ENCODE measurements at places on chromosomes 13 and 19.

GRCh38 chr19:12715929-12716328, 7.8 kb downstream of the TNPO2 start:
- DNase-seq = no peak

DNA sequence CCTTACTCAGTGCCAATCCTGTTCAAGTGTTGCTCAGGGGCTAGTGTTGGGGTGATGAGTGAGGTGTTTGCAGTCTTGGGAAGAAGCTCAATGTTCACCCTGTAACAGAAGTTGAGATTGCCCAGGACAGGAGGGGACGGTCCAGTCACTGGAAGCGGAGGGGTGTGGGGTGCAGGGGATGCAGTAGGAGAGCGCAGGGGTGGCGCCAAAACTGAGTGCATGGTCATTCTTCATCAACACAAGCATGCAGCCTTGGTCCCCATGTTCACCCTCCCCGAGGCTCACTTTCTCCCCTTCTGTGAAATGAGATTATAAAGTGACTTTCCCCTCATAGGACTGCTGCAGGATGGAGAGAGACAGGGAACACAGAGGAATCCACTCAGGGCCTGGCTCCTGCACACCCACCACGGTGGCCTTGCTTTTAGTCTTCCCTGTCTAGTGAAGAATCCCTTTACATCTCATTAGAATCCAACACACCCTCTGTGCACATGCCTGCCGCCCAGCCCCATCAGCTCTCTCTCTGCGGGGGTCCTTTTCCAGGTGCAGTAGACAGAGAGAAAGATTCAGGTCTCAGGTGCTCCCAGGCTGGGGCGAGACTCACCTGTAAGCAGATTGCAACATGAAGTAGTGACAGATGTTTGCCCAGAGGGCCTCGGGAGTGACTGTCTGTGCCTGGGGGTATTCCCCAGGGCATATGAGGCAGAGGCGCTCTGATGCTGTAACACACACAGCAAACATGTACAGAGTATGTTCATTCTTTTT, 93.2 kb downstream of the TSHZ3 start:
- DNase-seq = no peak

- DNase-seq = no peak
Measured at GRCh38 chr19:54077334-54077733, 3.8 kb downstream of the TARM1 start.

- DNase-seq = no peak
Measured at GRCh38 chr19:6543866-6544347, 13.1 kb downstream of the TNFSF9 start.

GRCh38 chr13:104872153-104872552, 1663.3 kb downstream of the EFNB2 start:
- no peak for DNase-seq

GRCh38 chr13:110920038-110920437, 5.2 kb upstream of the ANKRD10 start:
- DNase-seq = no peak

- DNase-seq = peak; percentile 74
Measured at GRCh38 chr13:93244918-93245280, 18.3 kb downstream of the GPC6 start.

DNA sequence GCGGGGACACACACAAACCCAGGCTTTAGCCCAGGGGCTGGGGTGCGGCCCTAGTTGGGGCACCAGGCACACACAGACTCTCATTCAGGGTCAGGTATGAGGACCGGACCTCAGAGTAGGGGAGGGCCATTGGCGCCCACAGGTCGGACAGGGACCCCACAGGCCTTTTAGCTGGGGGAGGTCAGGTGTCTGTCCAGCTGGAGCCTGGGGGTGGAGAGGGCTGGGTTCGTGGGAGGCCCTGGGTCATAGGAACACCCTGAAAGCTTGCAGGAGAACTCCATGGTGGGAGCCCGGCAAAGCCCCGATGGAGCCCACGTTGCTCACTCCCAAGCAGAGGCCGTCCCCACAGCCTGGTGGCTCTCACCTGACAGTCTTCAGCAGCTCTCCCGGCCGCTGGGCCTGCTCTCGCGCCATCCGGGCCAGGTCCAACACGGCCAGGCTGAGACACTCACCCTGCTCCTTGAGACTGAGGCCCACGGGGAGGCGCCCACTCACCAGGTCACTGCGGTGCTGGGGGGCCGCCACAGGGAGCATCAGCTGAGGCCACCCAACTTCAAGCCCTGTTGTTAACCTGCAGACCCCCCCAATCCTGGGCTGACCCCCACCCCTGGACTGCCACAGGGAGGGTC, 5.0 kb downstream of the JAK3 start:
- no peak for DNase-seq

DNA sequence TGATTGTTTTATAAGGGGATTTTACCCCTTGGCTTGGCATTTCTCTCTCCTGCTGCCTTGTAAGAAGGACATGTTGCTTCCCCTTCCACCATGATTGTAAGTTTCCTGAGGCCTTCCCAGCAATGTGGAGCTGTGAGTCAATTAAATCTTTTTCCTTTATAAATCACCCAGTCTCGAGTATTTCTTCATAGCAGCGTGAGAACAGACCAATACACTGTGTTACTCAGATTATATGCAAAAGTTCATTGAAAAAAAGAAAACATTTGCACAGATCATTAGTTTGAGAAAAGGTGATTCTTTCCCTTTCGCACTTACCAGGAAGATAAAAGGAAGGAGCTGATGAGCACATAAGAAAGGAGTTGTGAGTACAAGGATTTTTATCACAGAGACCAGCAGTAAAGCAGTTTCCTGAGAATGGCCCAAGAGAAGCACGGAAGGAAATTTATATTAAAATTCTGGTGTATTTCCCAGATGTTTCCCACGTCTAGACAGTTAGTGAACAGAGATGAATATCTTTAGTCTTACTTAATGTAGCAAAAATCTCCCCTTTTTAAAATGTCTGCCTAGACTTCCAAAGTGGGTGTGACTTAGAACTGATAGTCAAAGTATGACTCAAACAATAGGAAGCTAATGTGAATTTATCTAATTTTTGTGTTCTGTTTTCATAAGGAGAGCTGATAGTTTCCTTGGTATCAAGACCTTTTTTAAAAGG, 431.8 kb upstream of the SGCG start:
- peak; percentile 32 for DNase-seq

GRCh38 chr19:40445780-40446262, 1.7 kb upstream of the SERTAD3 start:
- no peak for DNase-seq

DNA sequence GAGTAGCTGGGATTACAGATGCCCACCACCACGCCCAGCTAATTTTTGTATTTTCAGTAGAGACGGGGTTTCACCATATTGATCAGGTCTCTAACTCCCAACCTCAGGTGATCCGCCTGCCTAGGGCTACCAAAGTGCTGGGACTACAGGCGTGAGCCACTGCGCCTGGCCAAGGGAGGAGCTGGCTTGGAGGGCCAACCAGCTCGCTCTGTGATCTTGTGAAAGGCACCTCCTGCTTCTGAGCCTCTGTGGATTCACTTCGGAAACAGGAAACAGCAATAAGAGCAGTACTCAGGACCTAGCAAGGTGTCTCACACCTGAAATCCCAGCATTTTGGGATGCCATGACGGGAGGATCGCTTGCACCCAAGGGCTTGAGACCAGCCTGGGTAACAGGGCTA, 2.0 kb upstream of the ELL start:
- no peak for DNase-seq

GRCh38 chr19:38788478-38789243, at the start of gene LGALS7B:
Gene LGALS7B (plus strand): TSS chr19:38789200. CDS start chr19:38789227, 27 bp downstream.
- no peak for DNase-seq

DNA sequence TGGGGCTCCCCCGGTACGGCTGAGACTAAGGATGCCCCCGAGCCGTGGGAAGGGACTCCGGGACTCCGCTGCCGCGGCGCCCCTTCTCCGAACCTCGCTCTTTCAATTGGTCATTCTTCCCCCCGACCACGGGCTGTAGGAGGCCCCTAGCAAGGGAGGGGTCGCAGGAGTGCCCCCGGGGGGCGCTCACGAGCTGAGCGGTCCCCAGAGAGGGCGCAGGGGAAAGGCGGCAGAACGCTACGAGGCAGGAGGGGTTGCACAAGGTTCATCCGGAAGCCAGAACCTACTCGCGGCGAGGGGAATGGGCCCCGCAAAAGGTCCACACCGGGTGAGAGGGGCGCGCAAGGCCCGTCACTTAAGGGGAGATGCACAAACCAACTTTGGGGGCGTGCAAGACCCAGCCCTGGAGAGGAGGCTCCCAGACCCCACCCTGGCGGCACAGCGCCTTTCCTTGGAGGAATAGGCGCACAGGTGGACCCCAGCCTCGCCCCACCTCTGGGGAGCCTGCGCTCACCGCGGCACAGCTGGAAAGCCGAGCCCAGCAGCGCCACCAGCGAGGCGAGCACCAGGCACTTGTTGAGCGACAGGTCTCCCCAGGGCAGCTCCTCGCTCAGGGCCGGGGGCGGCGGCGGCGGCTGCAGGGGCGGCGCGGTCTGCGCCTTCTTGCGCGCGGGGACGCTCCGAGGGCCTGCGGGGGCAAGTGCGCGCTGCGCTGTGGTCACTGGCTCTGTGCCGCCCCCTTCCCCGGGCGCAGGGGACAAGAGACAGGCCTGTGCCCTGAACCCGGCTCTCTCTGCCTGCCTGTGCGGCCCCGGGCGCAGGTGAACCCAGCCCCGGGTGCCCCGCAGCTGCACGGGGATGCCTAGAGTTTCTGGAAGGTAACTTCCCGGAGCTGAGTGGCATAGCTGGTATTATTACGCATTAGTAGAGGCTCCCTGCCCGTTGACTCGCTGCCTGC, 2.8 kb downstream of the JSRP1 start:
- no peak for DNase-seq

- peak; percentile 53 for DNase-seq
Measured at GRCh38 chr13:48778610-48779009, 124.9 kb downstream of the CYSLTR2 start.

- no peak for DNase-seq
Measured at GRCh38 chr13:104979281-104980030, 1556.0 kb downstream of the EFNB2 start.

DNA sequence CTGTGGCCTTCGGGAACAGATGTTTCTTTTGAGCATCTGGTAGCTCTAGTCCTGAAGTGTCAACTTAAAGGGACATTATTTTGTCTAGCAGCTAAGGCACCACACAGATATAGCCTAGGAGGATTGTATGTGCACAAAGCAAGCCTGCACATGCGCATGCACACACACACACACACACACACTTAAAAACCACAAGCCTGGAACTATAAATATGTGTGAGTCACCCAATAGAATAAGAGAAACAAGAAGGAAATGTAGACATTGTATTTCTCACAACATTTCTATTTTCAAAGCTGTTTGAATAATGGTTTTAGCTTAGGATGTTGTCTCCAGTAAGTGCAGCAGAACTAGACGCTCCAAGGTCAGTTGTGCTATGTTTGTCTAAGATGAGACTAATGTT, 516.5 kb downstream of the SUCLA2 start:
- peak; percentile 91 for DNase-seq

DNA sequence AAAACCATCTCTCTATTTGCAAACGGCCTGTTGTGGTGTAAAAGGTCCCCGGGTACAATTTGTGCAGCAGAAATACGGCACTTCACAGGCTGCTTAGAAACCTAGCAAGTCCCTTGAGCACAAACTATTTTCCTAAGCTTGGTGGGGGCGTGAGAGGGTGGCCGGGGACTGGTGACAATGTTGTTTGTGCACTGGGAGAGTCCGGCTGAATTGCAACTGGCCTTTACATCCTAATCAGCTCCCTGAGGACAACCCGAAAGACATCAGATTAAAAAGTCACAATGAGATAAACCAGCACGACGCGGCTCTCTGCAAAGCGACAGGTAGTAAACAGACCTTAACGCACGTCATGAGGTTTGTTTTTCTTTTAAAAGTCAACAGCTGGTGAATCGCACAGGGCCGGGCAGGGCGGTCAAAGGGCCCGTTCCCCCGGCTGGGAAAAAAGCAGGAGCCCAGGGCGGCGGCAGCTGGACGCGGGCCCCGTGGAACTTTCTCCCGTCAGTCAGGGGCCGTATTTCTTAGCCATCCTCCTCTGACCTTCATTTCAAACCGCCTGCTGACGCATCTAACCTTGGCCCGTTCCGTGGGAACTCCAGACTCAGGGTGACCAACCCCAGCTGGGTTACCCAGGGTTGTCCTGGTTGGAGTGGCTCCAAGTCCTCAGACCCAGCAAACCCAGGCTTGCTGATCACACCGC, 112.3 kb downstream of the GADD45B start:
- no peak for DNase-seq

DNA sequence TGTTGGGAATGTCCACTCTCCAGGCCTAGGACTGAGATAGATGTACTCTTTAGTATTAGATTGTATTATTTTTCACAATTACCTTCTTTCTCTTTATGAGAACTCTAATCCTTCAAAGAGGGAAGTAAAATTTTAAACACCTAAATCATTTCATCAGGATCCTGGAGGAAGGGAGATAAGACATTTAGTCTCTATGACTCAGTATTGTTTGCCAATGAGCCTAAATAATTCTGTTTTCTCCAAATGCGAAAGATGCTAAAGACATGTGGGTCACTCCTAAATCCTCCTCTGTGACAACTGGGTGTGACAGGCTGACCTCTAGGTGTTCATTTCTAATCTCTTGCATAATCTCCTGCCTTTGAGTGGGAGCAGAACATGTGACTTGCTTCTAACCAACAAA, 1736.6 kb upstream of the MIR17HG start:
- no peak for DNase-seq

GRCh38 chr13:91347996-91348905, 764 bp downstream of the MIR17HG start:
- DNase-seq = peak; percentile 33

DNA sequence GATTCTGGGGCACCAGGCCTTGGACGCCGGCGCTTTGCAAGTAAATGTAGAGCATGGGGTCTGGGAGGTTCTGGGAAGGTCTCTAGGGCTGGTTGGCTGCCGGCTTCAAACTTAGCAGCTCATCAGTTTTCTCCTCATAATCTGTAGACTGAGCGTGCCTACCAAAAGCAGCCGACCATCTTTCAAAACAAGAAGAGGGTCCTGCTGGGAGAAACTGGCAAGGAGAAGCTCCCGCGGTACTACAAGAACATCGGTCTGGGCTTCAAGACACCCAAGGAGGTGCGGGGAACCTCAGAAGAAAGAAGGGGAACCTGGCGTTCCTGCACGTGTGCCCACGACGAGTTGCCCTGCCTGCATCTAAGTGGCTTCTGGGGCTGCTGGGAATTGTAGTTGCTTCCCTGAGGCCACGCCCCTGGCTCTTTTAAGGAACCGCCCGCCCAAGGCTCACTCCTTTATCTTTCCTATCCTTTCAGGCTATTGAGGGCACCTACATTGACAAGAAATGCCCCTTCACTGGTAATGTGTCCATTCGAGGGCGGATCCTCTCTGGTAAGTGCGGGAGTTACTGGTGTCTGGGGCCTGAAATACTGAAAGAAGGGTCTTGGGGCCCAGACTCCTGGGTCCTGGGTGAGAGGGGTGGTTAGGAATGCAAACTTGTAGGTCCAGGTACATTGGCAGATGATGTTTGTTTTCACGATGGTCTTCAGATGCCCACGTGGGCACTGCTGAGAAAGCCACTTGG, 984 bp downstream of the RPS11 start:
- peak; percentile 40 for DNase-seq
